Right lobe of liver (tissue), 6 donors: ENCODE measurements at places on chromosomes 1 and 21. TPM values are rescaled to one million over a fixed set of nuclear protein-coding genes. Genes with fewer than 3 reads are reported as not detected.

The IRF6 gene
- total RNA-seq = 24.9 TPM

The HORMAD1 gene
- not detected for total RNA-seq

The G0S2 gene
- 36.9 TPM for total RNA-seq

The LIN28A gene
- 0.09 TPM for total RNA-seq

The NFYC gene
- 33.3 TPM for total RNA-seq

The KANK4 gene
- 1.6 TPM for total RNA-seq

The S100A14 gene
- total RNA-seq = 4.4 TPM

The SELL gene
- 2.2 TPM for total RNA-seq

The SGIP1 gene
- 1.3 TPM for total RNA-seq

The LRRN2 gene
- 0.12 TPM for total RNA-seq

The RIPPLY3 gene
- total RNA-seq = not detected

The RGS13 gene
- total RNA-seq = not detected

The PAPPA2 gene
- total RNA-seq = 3.1 TPM

- H3K27me3 ChIP-seq = no peaks in the 10 kb centered on the region
- H3K4me3 ChIP-seq = peak overlapping the region; percentile 18
- peak; percentile 63 for DNase-seq
- no peak overlapping the region for H3K27ac ChIP-seq
Measured at GRCh38 chr1:117758444-117759316, 152.8 kb downstream of the TENT5C start.

GRCh38 chr21:29737186-29737585, 202.6 kb downstream of the GRIK1 start:
- H3K27ac ChIP-seq = no peak overlapping the region
- no peak overlapping the region for H3K4me3 ChIP-seq
- no peak for DNase-seq
- no peaks in the 10 kb centered on the region for H3K36me3 ChIP-seq

- no peak overlapping the region for H3K4me3 ChIP-seq
- DNase-seq = peak; percentile 27
- H3K4me1 ChIP-seq = no peaks in the 10 kb centered on the region
- no peaks in the 10 kb centered on the region for H3K36me3 ChIP-seq
- peak overlapping the region; percentile 36 for H3K27ac ChIP-seq
Measured at GRCh38 chr21:26920055-26920454, 46.8 kb downstream of the ADAMTS5 start.

DNA sequence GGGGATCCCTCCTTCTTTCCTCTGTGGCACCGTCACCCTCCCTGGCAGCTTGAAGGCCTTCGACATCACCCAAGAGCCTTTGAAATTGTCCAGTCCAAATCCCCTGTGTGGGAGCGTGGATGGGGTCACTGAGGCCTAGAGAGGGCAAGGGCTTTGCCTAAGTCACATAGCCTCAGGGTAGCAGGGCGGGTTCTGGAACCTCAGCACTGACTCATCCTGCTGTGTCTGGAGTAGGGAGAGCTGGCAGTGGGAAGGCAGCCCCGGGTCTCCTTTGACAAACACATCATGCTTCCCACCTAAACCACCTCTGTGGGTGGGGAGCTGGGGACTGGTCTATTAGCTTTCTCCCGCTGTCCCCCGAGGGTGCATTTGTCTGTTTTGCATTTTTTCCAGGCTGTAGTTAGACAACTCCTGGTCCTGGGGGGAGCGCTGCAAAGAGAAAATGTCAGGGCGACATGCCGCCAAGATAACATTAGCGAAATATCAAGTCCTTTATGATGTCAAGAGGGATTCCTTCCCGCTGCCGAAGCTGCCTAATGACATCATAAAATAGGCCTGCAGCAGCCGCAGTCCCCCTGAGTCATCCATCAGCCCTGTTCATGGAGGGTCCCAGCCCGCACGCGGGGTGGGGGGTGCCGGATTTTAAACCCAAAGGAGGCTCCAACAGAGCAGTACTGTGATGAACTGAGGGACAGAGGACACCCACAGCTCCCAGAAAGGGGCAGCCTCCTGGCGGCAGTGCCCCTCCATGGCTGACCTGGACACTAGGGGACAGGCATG, 77.0 kb upstream of the POU3F1 start:
- no peaks in the 10 kb centered on the region for H3K36me3 ChIP-seq
- no peaks in the 10 kb centered on the region for H3K4me1 ChIP-seq
- no peaks in the 10 kb centered on the region for H3K27me3 ChIP-seq
- DNase-seq = no peak

- H3K27me3 ChIP-seq = no peaks in the 10 kb centered on the region
- no peak overlapping the region for H3K4me3 ChIP-seq
- peaks cover 31% of the 10 kb centered on the region for H3K4me1 ChIP-seq
- no peak for DNase-seq
Measured at GRCh38 chr1:25676488-25676887, 59.9 kb downstream of the MAN1C1 start.

GRCh38 chr1:17826165-17826488, 71.0 kb downstream of the ACTL8 start:
- no peak overlapping the region for H3K4me3 ChIP-seq
- no peaks in the 10 kb centered on the region for H3K4me1 ChIP-seq
- no peak overlapping the region for H3K27ac ChIP-seq
- no peaks in the 10 kb centered on the region for H3K27me3 ChIP-seq

DNA sequence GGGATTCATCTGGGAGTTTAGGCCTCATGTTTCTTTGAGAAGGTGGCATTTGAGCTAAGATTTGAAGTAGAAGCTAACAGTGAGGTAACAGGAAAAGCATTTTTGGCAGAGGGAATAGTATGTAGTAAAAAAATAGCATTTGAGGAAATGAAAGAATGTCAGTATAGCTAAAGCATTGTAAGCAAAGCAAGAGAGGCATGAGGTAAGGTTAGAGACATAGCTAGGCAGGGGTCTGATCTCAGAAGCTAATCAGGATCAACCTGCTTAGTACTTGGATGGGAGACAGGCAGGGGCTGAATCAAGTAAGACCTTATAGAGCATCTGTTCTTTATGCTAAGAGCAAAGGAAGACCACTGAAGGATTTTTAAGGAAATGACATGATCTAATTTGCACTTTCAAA, 4.0 kb downstream of the POLR3C start:
- no peak overlapping the region for H3K4me3 ChIP-seq
- no peak for DNase-seq
- H3K27ac ChIP-seq = no peak overlapping the region

GRCh38 chr1:233282582-233282886, 13.0 kb downstream of the PCNX2 start:
- no peak for DNase-seq
- H3K36me3 ChIP-seq = no peaks in the 10 kb centered on the region
- no peak overlapping the region for H3K27ac ChIP-seq
- H3K4me3 ChIP-seq = no peak overlapping the region
- H3K4me1 ChIP-seq = no peaks in the 10 kb centered on the region

GRCh38 chr1:222247081-222247480, 300.8 kb downstream of the HHIPL2 start:
- H3K27me3 ChIP-seq = no peaks in the 10 kb centered on the region
- DNase-seq = no peak
- no peaks in the 10 kb centered on the region for H3K36me3 ChIP-seq
- H3K4me1 ChIP-seq = no peaks in the 10 kb centered on the region
- H3K4me3 ChIP-seq = no peak overlapping the region

GRCh38 chr1:208747979-208748378, 503.8 kb upstream of the PLXNA2 start:
- H3K4me1 ChIP-seq = no peaks in the 10 kb centered on the region
- no peaks in the 10 kb centered on the region for H3K27me3 ChIP-seq
- no peak overlapping the region for H3K27ac ChIP-seq
- no peaks in the 10 kb centered on the region for H3K36me3 ChIP-seq
- DNase-seq = no peak
- H3K4me3 ChIP-seq = no peak overlapping the region

GRCh38 chr1:152901631-152902030, 6.7 kb upstream of the IVL start:
- no peaks in the 10 kb centered on the region for H3K4me1 ChIP-seq
- no peak overlapping the region for H3K4me3 ChIP-seq
- no peaks in the 10 kb centered on the region for H3K27me3 ChIP-seq
- DNase-seq = no peak
- H3K36me3 ChIP-seq = no peaks in the 10 kb centered on the region
- H3K27ac ChIP-seq = no peak overlapping the region

- H3K27ac ChIP-seq = no peak overlapping the region
- H3K27me3 ChIP-seq = no peaks in the 10 kb centered on the region
- DNase-seq = peak; percentile 50
Measured at GRCh38 chr1:214670098-214670497, 67.1 kb downstream of the CENPF start.

GRCh38 chr21:46036696-46037330, 55.2 kb downstream of the COL6A1 start:
- H3K4me3 ChIP-seq = no peak overlapping the region
- no peaks in the 10 kb centered on the region for H3K36me3 ChIP-seq
- no peak overlapping the region for H3K27ac ChIP-seq
- no peaks in the 10 kb centered on the region for H3K27me3 ChIP-seq
- H3K4me1 ChIP-seq = no peaks in the 10 kb centered on the region

DNA sequence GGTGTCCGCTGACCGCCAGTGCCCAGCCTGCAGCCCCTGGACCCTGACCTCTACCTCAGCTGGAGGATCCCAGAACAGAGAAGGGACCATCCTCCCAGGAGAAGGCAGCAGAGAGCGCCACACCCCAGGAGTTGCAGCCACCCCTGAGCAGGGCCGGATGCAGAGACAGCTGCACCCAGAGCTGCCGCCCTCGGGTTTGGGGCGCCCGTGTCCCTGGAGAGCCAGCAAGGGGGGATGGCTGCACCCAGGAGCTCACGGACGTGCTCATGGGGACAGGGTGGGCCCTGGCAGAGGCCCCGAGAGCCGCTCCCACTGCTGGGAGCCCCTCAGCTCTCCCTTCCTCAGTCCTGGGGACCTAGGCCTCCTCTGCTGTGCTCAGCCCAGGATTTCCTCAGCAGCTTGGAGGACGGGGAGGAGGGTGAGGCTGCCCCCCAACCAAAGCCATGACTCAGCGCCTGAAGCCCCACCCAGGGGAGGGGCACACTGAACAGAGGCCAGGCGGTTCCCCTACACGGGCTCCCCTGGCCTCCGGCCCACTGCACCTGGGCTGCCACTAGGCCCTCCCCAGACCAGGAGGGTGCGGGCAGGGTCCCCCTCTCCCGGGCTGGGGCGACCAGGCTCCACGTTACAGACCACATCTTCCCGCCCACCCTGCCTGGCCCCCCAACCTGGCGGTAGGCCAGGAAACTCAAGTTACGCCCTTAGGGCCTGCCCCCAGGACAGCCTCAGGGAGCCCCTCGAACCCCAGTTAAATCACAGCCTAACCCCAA, 2.2 kb downstream of the ACAP3 start:
- peaks cover 7% of the 10 kb centered on the region for H3K4me1 ChIP-seq
- H3K27ac ChIP-seq = peak overlapping the region; percentile 47
- H3K27me3 ChIP-seq = no peaks in the 10 kb centered on the region
- no peaks in the 10 kb centered on the region for H3K36me3 ChIP-seq
- no peak for DNase-seq

- no peaks in the 10 kb centered on the region for H3K36me3 ChIP-seq
- no peaks in the 10 kb centered on the region for H3K4me1 ChIP-seq
- no peaks in the 10 kb centered on the region for H3K27me3 ChIP-seq
- DNase-seq = no peak
- H3K27ac ChIP-seq = no peak overlapping the region
Measured at GRCh38 chr1:18602533-18603211, 28.0 kb upstream of the PAX7 start.

- no peak overlapping the region for H3K27ac ChIP-seq
- no peak overlapping the region for H3K4me3 ChIP-seq
- no peaks in the 10 kb centered on the region for H3K4me1 ChIP-seq
- DNase-seq = no peak
- H3K27me3 ChIP-seq = no peaks in the 10 kb centered on the region
Measured at GRCh38 chr1:87203904-87204303, 124.8 kb upstream of the LMO4 start.

- no peak overlapping the region for H3K27ac ChIP-seq
- no peak overlapping the region for H3K4me3 ChIP-seq
- no peaks in the 10 kb centered on the region for H3K27me3 ChIP-seq
- no peak for DNase-seq
- H3K4me1 ChIP-seq = no peaks in the 10 kb centered on the region
- peaks cover 2% of the 10 kb centered on the region for H3K36me3 ChIP-seq
Measured at GRCh38 chr1:30735668-30736498, 12.5 kb upstream of the MATN1 start.

- H3K27ac ChIP-seq = no peak overlapping the region
- H3K4me1 ChIP-seq = no peaks in the 10 kb centered on the region
- DNase-seq = no peak
- no peak overlapping the region for H3K4me3 ChIP-seq
Measured at GRCh38 chr1:85889870-85890269, 181.6 kb upstream of the ZNHIT6 start.

- no peak for DNase-seq
- no peaks in the 10 kb centered on the region for H3K36me3 ChIP-seq
- no peaks in the 10 kb centered on the region for H3K27me3 ChIP-seq
- no peak overlapping the region for H3K27ac ChIP-seq
Measured at GRCh38 chr1:48182439-48182838, 40.1 kb upstream of the SLC5A9 start.

DNA sequence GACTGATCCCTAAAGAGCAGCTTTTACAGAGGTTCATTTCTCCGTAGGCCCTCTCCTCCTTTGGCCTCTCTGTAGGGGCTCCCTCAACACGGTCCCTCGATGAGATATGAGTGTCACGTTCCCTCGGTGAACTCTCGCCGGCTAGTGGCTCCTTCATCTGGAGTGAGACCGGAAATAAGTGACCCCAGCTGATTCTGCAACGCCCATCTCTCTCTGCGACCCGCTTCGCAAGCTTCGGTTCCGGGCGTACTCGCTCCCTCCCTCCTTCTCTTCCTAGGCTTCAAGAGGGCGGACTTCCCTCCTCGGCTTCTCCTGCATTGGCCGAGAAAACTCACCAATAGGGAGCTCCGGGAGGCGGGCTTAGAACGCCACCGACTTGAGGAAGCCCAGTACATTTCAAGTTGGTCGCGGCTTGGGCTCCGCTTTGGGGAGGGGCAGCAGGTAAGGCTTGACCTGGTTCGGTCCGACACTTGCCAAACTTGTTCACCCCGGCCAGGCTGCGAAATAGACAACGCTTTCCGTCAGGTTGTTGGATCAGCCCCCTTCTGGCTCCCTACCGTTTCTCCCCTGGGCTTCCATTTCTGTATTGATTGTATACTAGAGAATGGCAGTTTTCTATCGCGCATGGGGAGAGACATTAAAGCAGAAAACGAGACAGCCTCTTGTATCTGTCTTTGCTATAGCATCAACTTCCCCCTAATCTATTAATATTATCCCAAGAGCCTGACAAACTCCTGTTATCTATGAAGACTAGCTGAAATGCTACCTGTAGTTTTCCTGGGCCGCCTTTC, at the start of the genes ANKRD34A and POLR3GL:
TSS of gene ANKRD34A (minus strand) at position 248 of the 791 bp plus-strand sequence. CDS start 2,816 bp downstream, outside the sequence.
TSS of gene POLR3GL (plus strand) at position 363 of the 791 bp plus-strand sequence. CDS start 10,176 bp downstream, outside the sequence.
- peaks cover 15% of the 10 kb centered on the region for H3K4me1 ChIP-seq
- H3K36me3 ChIP-seq = no peaks in the 10 kb centered on the region
- peak within 1 kb of the TSS; percentile 62 for H3K4me3 ChIP-seq
- H3K27me3 ChIP-seq = no peaks in the 10 kb centered on the region
- peak; percentile 97 for DNase-seq

- H3K27me3 ChIP-seq = no peaks in the 10 kb centered on the region
- H3K36me3 ChIP-seq = no peaks in the 10 kb centered on the region
- peak; percentile 91 for DNase-seq
- H3K4me3 ChIP-seq = no peak overlapping the region
- no peaks in the 10 kb centered on the region for H3K4me1 ChIP-seq
Measured at GRCh38 chr1:10665930-10666850, 130.3 kb downstream of the CASZ1 start.
